ENCODE measurements at places on chromosomes 2 and 18.

DNA sequence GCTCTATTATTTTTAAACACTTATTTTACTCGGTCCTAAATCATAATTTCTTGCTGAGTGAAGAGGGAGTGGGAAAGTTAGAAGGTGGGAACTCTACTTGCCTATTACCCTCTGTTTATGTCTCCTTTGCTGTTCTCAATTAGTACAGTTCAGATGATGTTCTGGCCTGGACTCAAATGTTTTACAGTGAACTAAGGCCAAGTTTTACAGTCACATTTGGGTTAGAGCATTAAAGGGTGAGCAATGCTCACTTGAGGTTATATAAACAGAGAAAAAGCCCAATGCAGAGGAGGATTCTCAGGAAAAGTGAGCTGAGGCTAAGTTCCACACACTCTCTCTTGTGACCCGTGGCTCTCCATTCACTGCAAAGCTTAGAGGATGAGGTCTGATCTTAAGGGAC lies 52.4 kb downstream of the ITSN2 start:
- DNase-seq, result no peak

DNA sequence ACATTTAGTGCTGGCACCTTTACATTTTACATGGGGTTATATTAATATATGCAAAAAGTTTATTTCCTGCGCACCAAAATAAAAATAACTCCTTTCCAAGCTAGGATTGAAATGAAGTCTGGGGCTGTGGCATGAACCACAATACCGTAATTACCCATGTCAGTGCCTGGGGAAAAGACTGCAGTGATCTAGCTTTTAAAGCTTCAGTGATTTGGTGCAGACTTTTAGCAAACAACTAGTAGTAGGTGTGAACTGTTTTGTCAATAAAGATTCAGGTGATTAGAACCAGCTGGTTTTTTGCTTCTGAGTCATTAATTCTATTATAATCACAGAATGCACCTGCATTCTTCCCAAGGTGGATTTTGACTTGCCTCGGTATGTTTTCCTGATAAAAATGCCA lies 21.2 kb downstream of the EFEMP1 start:
- no peak for DNase-seq

DNA sequence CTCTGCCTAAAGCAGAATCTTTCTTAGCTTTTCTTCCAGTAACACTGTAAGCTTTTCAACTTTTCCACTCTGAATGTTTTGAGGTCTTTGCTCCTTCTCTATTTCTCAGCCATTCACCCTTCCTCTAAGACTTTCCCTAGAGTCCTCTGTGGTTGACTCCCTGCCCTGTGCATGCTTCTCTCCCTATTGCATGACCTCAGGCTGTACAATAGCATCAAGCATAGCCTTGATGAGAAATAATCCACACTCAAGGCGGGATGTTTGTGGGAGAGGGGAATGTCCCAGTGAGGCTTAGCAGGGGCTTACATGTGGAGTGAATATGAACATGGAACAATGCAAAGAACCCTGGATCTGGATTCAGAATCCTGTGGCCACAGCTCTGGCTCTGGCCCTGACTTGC lies 48.4 kb upstream of the IGFBP5 start:
- no peak for DNase-seq

- no peak for DNase-seq
Observed at GRCh38 chr2:30680121-30680520, 127.1 kb downstream of the CAPN13 start.

- no peak for DNase-seq
Observed at GRCh38 chr2:158969162-158969714, 798 bp downstream of the TANC1 start.

GRCh38 chr18:9417073-9417851 lies 58.1 kb upstream of the RALBP1 start:
- no peak for DNase-seq

GRCh38 chr2:210389856-210390255 lies 74.9 kb upstream of the MYL1 start:
- no peak for DNase-seq

DNA sequence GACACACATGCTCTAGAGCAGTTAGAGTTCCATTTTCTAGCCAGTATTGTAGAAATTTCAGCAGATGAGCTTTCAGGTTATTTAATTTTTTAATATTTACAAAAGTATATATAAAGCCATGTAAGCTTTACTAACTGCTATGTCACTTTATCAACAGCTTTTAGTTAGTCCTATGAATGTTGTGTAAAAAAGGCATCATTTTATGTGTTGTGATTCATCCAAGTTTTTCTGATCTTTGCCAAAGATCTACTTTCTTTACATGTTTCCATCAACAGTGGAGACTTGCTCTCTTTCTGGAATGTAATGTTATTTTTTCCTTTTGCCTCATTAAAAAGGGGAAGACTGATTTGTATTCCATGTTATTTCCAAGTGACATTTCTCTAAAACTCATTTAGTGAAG lies 125.2 kb upstream of the TFPI start:
- DNase-seq, result no peak

DNA sequence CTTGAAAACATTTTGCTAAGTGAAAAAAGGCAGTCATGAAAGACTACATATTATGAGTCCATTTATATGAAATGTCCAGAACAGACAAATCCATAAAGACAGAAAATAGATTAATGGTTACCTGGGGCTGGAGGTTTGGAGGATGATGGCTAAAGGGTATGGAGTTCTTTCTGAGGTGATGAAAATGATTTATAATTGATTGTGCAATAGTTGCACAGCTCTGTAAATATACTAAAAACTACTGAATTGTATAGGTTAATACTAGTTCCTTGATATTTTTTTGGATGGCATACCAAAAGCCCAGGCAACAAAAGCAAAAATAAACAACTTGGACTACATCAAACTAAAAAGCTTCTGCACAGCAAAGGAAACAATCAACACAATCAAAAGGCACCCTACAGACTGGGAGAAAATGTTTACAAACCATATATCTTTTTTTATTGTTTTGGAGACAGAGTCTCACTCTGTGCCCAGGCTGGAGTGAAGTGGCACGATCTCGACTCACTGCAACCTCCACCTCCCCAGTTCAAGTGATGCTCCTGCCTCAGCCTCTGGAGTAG lies 21.5 kb downstream of the SOS1 start:
- DNase-seq, result no peak

DNA sequence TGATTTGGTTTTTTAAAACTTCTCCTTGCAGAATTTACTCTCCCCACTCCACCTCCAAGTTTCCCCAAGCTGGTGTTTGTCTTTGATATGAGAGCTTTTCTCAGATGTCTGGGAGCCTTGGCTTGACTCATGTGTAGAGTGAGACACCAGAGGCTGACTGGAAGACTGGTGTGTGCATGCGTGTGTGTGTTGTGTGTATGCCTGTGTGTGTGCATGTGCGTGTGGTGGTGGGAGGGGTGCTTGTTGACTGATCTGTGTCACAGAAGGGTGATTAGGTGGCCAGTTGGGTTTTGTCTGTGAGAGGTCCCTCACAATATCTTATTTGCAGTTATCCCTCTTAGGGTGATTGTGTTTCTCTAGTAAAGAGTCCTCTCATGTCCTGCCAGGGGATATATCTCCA lies 50.5 kb upstream of the HPCAL1 start:
- DNase-seq, result no peak

- DNase-seq, result no peak
Observed at GRCh38 chr2:203900253-203900652, 32.7 kb downstream of the CTLA4 start.

DNA sequence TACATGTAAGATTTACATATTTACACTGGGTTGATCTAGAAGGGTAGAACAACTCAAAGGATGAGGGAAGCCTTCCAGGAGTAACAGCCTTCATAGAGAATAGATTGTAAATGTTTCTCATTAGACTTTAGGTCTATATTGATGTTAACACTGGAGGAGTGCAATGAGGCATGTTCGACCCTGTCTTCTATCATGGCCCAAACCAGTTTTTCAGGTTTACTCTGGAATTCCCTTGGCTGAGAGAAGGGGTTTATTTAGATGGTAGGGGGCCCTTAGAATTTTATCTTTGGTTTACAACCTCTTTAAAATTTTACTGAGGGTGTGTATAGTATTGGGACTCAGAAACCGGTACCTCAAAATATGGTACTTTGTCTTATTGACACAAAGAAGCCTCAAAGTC lies 634.9 kb upstream of the PIK3C3 start:
- DNase-seq, result no peak
